ENCODE measurements at places on chromosomes 1 and 21.

DNA sequence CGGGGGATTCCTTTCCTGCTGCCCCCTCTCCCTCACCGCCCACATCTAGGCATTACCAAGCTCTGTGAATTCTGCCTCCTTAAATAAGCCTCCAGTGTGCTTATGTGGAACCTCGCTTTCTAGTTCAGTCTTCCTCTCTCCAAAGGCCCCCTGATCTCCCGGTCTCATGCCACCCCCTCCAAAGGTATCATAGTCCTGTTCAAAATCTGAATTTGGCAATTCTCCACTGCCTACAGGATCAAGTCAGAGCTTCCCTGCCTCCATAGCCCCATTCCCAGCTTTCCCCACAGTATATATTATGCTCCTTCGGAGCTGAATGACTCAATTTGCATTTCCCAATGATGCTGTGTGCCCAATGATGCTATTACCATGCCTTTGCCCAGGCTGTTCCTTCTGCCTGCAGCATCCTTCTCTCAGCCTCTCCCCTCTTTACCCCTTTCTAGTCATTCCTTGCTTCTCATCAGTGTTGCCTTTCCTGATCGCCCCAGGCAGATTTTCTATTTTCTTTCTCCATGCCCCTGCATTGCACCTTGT lies 1.7 kb downstream of the AZIN2 start:
- no peak for DNase-seq

- no peak for DNase-seq
Observed at GRCh38 chr1:158691907-158692306, 5.4 kb upstream of the SPTA1 start.

- no peak for DNase-seq
Observed at GRCh38 chr1:100035214-100035613, 65.4 kb downstream of the SLC35A3 start.

DNA sequence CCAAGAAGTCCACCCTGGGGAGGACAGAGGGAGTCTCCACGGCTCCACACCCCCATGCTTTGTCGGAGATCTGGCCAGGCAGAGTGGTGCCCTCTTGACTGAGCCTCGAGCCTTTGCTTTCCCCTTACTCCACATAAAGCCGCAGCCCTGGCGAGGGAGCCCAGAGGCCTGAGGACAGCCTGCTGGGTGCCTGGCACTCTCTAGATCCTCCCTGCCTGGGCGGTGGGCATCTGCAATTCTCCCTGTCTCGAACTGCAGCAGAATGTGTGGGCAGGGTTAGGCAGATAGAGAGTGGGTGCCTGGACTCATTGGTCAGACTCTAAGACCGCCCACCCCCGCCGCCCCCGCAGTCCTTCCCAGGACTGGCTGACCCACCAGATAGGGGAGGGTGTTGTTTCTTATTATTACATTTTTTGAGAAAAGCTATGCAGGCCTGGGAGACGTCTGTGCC lies 13.9 kb downstream of the EPHX1 start:
- peak; percentile 44 for DNase-seq

GRCh38 chr1:48611841-48612240 lies 139.8 kb upstream of the SPATA6 start:
- DNase-seq, result no peak

DNA sequence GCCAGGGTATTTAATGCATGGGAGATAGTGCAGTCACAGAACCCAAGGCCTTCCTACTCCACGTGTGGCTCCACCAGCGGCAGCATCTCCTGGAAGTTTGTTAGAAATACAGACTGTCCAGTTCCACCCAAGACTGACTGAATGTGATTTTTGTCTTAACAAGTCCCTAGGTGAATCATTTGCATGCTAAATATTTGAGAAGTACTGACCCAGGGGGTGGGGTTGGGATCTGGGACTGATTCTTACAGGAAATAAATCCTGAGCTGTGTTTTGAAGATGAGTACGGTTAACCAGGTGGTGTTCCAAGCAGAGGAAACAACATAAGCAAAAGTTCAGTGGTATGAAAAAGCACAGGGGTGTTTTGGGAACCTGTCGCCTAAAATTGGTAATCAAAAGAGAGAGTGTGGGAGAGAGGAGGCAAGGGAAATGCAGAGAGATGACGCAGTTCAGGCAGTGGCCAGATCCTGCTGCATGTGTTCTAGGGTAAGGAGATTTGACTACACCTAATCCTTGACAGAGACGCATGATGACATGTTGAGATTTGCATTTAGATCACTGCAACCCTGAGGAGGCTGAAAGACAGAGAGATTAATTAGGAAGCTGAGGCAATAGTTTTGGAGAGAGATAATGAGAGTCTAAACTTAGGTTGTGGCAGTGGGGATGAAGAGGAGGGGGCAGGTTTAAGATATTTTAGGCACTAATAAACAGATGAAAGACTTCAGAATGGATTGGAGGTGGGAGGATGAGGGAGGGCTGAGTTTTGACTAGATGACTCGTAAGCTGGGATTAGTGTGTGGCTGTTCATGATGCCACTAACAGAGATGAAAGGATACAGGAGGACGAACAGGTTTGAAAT lies 3.7 kb upstream of the ZNF326 start:
- DNase-seq, result no peak

GRCh38 chr1:167926486-167926997 lies 9.9 kb upstream of the DCAF6 start:
- no peak for DNase-seq

DNA sequence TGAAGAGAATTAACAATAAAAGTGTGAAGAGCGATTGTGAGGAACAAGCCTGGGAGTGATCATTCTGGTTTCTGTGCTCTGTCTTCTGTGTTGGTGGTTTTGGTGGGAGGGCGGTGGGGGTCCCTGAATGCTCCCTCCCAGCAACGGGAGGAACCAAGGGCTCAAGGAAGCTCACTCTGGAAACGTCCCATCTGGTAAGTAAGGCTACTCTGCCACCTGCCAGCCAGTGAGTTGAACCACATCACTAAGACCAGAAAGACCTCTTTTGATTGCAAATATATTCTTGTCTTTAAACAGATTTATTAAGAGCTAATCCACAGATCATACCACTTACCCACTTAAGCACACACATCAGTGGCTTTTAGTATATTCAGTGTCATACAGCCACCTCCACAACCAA lies 125.0 kb downstream of the PRDM2 start:
- DNase-seq, result no peak

DNA sequence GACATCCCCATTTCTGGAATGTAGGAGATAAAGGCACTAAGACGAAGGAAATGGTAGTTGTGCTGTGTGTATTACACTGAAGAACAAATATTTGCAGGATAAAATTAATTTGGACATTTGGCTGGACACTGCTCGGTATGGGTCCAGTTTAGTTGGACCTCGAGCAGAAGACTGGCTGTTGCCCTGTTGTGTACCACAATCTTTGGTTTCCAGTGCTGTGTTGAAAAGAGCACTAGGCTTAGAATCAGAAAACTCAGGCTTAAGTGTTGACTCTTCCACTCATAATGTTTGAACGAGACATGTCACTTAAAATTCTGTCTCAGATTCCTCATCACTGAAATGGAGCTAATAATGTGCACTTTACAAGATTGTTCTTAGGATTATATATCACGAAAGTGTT lies 1.2 kb upstream of the ARPC5 start:
- DNase-seq, result no peak

GRCh38 chr1:38123356-38124135 lies 77.0 kb upstream of the POU3F1 start:
- no peak for DNase-seq

DNA sequence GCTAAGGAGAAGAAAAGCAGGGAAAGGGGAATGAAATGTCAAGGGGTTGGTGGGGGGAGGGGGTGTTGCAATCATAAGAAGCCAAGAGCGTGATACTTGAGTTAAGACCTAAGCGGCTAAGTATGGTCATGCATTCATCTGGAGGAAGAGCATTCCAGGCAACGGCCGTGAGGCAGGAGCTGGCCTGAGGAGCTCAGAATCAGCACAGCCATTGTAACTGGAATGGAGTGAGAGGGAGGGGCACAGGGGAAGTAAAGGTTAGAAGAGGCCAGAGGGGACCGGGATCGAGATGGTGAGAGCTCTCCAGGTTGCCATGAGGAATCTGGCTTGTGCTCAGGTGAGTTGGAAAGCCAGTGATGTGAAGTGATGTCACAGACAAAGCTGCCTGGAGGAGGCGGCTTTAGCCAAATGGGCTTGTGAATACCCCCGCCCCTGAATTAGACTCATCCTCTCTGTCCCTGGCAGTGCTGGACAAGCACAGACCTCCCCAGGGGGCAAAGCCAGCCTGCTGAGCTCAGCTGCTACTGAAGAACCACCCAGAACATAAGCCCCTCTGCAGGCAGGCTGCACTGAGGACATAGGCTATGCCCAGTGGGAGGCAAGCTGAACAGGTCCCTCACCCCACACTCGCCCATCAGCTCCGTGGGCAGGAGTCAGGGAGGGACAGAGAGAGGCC lies 61.1 kb upstream of the LAPTM5 start:
- no peak for DNase-seq

- no peak for DNase-seq
Observed at GRCh38 chr1:200909757-200910239, 15.1 kb downstream of the INAVA start.

DNA sequence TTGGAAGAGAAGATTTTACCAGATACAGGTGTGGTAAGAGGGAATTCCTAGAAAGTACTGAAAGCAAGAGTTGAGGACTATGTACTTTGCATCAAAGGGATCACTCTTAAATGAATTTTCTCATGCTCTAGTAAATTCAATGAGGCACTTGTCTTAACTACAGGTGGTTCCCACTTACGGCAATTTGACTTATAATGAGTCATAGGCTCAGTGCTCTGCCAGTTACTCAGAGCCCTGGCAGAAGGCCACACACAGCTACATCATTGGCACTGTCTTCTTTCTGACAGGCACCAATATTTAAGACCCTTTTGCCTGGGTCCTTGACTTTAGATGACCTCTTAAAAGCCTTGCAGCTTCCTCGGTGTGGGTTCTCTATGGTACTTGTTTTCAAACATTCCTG lies 15.9 kb upstream of the ADAMTS5 start:
- no peak for DNase-seq

GRCh38 chr21:39020751-39021477 lies 162.3 kb downstream of the PSMG1 start:
- DNase-seq, result no peak

DNA sequence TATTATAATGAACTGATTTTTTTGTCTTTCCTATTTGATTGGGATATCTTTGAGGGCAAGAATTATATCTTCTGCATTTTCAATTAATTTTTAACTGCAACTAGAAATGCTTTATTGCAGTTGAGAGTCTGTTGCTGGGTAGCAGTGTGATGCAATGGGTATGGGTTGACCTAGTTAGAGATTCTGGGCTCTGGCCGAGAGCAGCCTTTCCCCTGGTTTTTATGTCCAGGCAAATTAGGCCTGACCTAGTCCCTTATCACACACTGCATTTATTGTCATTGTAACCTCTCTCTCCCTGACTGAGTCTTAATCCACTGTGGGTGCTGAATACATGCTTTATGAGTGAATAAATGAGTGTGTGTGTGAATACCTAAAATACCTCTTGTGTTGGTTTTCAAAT lies 206.4 kb upstream of the PTGFR start:
- DNase-seq, result no peak

GRCh38 chr1:154405747-154406571 lies 816 bp downstream of the IL6R start:
- DNase-seq, result peak; percentile 93

DNA sequence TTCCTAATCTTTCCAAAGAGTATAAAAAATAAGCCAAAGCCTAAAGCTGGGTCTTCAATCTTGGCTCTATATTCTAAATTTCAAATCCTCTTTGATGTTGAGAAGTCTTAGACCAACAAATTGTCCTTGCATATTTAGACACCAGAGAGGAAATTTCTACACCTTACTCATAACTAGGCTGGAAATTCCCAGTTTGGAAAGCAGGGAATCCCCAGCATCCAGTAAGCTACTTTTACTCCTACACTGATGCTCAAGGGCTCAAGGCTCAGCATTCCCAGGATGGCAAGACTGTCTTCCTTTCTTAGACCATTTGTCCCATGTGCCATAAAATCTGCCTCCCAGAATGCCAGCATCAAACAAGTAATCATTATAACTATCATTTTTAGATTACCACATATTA lies 28.3 kb downstream of the PRDX6 start:
- no peak for DNase-seq

Measured in aorta (tissue), 5 donors.